ENCODE measurements at places on chromosomes 11 and 22.

- no peak for DNase-seq
Observed at GRCh38 chr11:33461369-33462125, 204.4 kb downstream of the HIPK3 start.

DNA sequence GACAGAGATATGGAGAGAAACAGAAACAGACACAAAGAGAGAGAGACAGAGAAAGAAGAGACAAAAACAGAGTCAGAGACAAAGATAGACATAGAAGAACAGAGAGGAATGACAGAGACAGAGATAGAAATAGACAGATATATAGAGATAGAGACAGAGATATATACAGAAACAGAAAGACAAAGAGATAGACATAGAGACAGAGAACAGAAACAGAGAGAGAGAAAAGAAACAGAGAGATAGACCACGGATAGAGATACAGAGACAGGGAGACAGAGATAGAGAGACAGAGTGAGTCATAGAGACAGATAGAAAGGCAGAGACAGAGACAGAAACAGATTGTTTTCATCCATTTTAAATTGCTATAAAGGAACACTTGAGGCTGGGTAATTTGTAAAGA, 12.3 kb upstream of the MPEG1 start:
- no peak for DNase-seq

DNA sequence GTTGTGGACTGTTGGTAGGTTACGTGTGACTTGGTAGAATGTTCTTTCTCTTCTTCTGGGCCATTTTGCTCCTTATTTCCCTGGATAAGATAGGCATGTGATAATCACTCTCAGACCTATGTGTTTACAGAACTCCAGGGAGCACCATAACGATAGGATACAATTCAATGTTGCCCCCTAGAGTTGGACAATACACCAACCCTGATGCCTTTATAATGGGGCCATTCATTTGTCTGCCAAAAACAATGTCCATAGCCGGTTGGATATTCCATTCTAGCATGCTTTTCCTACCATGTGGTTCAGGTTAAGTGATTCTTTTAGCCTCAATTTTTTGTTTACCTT, 60.5 kb downstream of the APIP start:
- DNase-seq, result no peak

DNA sequence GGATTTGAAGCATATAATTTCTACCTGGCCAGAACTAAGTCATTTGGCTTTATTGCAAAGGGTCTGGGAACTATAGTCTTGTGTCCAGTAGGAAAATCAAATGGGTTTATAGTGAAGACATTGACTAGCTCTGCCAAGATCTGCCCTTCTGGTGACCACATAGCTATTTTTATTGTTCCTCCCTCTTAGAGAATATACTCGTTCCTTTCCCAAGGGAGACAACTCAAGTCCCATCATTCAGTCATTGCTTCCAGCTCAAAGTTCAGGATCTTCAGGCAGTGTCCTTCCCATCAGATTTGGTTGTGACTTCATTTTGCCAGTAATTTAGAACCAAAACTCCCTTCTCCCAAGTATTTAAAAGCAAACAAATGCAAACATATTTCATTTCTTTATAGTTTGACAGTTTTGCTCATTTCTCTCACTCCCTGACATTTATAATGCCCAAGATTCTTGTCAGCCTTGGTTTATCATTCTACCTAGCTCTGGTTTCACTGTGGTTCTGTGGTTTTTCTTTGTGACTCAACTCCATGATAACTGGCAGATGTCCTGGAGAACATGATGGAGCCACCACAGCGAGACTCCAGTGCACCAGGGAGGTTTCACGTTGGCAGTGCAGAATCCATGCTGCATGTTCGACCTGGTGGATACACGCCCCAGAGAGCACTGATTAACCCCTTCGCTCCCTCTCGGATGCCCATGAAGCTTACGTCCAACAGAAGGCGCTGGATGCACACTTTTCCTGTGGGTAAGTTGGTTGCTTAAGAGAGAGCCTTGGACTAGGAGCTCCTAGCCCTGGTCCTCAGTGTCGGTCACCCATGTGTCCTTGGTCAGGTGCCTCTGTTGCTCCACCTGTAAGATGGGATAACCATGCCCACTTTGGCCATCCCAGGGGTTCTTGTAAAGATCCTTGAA, 64.9 kb downstream of the DEPDC5 start:
- peak; percentile 15 for DNase-seq

GRCh38 chr11:60345489-60345888, 18.4 kb downstream of the MS4A6E start:
- no peak for DNase-seq

DNA sequence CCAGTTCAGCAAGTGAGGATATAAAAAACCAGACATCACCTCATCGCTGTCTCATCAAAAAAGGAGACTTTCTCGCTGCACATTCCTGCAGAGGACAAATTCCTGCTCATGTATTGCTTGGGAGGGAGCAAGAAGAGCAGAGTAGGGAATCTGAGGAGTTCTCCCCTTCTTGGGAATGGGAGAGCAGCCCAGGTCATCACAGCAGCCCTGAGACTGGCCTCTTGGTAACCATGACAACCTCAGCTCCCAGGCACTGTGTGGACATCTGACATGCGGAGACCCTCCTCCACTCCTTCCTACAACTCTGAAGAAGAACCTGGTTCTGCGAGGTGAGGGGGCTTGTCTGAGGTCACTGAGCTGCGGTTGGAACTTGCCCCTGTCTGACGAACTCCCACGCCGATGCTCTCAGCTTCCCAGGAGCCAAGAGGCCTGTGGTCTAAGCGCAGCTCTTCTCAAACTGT, 17.9 kb downstream of the RFPL1 start:
- no peak for DNase-seq

GRCh38 chr11:127205688-127206217, 205.2 kb upstream of the KIRREL3 start:
- no peak for DNase-seq

DNA sequence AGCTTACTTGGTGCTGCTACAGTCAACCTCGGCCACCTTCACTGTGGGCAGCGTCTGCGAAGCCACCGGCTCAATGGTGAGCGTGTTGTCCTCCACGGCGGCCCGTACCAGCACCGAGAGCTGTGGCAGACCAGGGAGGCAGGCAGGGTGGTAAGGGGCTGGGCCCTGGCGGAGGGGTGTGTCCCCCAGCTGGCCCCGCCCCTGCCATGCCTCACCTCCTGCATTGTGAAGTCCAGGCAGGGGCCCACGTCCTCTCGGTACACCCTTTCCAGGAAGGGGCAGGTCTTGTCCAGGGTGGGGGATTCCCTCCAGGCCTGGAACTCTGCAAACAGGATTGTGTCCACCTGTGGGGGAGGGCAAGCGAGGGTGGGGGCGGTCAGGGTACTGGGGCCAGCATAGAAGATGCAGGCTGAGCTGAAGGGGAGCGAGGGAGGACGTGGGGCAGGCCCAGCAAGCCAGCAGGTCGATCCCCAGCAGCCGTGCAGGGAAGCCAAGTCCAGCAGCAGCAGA, 12.8 kb downstream of the RAB3IL1 start:
- no peak for DNase-seq

GRCh38 chr22:32142600-32142999, 16.5 kb downstream of the C22orf42 start:
- DNase-seq, result no peak

GRCh38 chr11:87803748-87804147, 371.5 kb downstream of the RAB38 start:
- no peak for DNase-seq

DNA sequence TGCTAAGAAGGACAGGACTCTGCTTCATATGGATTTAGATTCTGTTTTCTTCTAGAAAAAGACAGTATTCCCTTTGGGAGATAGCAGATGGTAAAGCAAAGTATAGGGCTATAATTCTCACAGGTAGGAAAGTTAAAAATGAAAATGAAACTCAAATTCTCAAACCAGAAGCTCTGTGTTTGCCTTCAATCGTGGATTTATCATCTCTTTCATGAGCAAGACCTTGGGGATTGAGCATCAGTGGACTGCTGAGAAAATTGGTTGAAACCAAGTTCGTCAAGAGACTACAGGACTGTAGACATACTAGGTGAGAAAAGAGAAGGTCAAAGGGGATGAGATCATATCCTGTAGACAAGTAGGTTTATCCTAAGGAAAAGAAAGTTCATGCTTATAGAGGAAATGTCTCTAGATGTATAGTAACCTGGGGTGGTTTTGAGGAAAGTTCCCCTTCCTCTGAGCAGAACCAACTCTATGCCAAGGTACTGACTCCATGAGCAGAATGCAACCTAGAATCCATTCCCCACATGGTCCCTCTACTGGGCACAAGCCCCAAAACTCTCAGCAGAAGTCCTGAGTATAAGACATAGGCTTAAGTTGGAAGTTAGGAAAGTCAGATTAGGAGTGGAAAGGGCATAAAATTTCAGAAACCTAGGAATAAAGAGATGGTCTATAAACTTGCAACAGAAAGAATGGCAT, 46.5 kb downstream of the SLC5A12 start:
- DNase-seq, result no peak

DNA sequence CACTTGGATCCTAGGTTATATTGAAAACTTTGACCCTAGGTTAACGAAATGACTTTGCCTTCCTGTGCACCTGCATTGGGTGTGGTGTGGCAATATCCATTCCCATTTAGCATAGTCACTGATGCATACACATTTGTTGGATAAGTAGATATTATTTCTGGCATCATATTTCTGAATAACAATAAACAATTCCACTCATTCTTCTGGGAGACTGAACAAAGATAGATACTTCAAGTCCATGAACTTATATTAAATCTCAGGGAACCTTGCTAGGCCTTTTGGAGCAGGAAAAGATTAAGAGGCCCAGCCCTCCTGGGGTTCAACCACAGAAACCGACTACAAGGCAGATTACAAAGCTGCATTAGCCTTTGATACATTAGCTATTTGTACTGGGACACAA, 118.9 kb downstream of the MSANTD4 start:
- no peak for DNase-seq

- no peak for DNase-seq
Observed at GRCh38 chr11:75514596-75514995, 11.1 kb downstream of the GDPD5 start.

GRCh38 chr11:117387992-117388755, 60.5 kb downstream of the CEP164 start:
- no peak for DNase-seq

DNA sequence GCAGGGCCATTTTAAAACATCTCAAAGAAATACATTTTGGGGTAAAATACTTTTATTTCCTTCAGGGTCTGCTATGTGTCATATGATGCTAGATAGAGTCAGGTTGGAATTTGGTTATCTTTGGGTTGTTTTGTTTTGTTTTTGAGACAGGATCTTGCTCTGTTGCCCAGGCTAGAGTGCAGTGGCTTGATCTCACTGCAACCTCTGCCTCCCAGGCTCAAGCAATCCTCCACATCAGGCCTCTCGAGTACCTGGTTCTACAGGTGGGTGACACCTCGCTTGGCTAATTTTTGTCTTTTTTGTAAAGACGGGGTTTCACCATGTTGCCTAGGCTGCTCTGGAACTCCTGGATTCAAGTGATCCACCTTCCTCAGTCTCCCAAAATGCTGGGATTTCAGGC, 17.3 kb downstream of the DENND5A start:
- no peak for DNase-seq

DNA sequence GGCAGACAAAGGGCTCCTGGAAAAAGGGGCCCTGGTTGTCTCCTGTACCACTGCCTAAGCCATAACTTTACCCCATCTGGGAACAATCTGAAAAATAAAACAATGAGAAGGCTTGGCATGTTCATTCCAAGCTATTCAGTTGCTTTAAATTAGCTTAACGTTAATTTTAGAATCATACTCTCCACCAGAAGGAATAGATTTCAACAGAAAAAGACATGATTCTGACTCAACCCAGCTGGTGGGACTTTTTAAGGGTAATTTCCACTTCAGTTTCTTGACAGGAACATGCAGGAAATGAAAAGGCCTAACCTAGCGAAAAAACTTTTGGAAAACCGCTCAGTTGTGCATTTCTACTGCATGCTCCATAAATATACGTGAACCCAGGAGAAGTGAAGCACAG, 7.9 kb downstream of the SF3A1 start:
- no peak for DNase-seq

GRCh38 chr11:108218455-108218854, 4.0 kb downstream of the NPAT start:
- no peak for DNase-seq

GRCh38 chr11:2166091-2166851, 5.3 kb upstream of the INS start:
- peak; percentile 57 for DNase-seq

GRCh38 chr22:46686221-46687047, 51.6 kb downstream of the CERK start:
- no peak for DNase-seq

- no peak for DNase-seq
Observed at GRCh38 chr11:123006860-123007542, 25.4 kb upstream of the BSX start.

DNA sequence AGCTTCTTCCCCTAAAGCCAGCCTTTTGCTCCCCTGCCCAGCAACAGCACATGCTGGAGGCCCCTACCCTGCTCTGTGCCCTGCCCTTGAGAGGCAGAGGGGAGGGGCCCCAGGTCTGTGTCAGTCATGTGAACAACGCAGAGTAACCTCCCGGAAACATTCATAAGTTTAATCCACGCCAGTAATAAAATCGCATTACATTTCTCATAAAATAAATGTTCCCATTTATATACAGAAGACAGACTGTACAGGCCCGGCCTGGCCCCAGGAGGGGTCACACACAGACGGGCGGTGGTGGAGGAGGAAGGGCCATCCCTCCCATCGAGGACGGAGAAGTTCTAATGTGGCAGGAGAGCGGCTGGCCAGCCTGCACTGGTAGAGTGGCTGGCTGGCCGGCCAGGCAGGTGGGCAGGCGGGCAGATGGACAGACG, 39.5 kb downstream of the LMO1 start:
- no peak for DNase-seq

DNA sequence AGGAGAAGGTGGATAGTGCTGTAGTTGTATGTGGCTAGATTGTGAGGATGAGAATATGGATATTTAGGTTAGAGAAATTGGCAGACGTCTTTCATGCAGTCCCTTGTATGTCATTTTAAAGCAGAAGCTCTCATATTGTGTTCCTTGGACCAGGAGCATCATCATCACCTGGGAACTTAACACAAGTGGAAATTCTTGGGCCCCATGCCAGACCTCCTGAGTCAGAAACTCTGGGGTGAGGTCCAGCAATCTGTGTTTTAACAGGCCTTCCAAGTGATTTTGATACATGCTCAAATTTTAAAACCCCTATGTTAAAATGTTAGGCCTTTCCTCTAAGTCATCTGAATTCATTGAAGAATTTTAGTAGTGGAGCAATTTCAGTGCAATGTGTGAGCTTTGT, 34.8 kb downstream of the JHY start:
- DNase-seq, result no peak

GRCh38 chr11:93169950-93170561, 27.7 kb downstream of the SLC36A4 start:
- no peak for DNase-seq

GRCh38 chr11:28690746-28691145, 582.6 kb downstream of the METTL15 start:
- DNase-seq, result no peak

- DNase-seq, result no peak
Observed at GRCh38 chr22:39553429-39553828, 17.1 kb upstream of the CACNA1I start.

- DNase-seq, result no peak
Observed at GRCh38 chr11:111000400-111001080, 245.0 kb upstream of the POU2AF2 start.

GRCh38 chr11:104652996-104653395, 245.3 kb downstream of the CASP12 start:
- no peak for DNase-seq
